ENCODE measurements at places on chromosomes 1 and 21. TPM values are rescaled to one million over a fixed set of nuclear protein-coding genes. Genes with fewer than 3 reads are reported as not detected.

- DNase-seq: peak; percentile 74
These were observed 23.1 kb upstream of the RAP1A start for GRCh38 chr1:111596499-111596898.

GRCh38 chr1:7026169-7026568 lies 240.9 kb downstream of the CAMTA1 start:
- no peak for DNase-seq

Gene ZSWIM5
- 1.1 TPM for total RNA-seq

DNA sequence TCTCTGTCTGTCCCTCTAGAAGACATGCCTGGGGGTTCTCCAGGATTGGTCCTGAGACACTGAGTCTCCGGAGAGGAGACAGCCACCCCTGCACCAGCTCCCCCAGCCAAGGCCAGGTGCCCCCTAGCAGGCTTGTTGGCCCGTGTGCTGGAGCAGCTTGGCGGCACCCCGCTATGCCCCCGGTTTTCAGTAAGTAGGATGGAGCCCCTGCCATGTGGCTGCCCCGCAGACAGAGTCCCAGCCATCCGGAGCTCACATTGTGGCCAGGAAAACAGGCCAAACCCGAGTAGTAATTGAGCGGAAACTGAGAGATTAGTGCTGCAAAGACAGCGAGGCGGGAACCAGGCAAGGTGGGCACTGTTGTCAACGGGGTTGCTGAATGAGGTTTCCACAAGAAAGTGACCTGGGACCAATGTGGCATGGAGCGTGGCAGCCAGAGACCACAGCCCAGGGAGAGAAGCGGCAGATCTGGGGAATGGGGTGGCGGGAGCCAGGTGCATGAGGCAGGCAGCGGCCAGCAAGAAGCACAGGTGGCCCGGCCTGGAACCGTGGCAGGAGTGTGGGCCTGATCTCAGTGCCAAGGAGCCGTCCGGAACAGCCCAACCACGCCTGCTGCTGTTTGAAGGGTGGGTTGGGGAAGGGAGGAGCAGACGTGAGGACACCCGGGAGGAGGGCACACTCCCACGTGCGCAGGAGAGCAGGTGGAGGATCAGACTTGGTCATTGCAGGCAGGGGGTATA lies 137.4 kb upstream of the VAMP3 start:
- no peak for DNase-seq

GRCh38 chr1:29415156-29415830 lies 179.0 kb downstream of the PTPRU start:
- no peak for DNase-seq

Gene TMEM51
- total RNA-seq: not detected

Gene MANEAL
- 1.9 TPM for total RNA-seq

- DNase-seq: no peak
These were observed 68.5 kb upstream of the SDC3 start for GRCh38 chr1:30977105-30977504.

- no peak for DNase-seq
These were observed 60.7 kb downstream of the HSF2BP start for GRCh38 chr21:43598416-43599120.

Gene NID1
- 0.29 TPM for total RNA-seq

- no peak for DNase-seq
These were observed 7.4 kb upstream of the ATP2B4 start for GRCh38 chr1:203619091-203619780.

DNA sequence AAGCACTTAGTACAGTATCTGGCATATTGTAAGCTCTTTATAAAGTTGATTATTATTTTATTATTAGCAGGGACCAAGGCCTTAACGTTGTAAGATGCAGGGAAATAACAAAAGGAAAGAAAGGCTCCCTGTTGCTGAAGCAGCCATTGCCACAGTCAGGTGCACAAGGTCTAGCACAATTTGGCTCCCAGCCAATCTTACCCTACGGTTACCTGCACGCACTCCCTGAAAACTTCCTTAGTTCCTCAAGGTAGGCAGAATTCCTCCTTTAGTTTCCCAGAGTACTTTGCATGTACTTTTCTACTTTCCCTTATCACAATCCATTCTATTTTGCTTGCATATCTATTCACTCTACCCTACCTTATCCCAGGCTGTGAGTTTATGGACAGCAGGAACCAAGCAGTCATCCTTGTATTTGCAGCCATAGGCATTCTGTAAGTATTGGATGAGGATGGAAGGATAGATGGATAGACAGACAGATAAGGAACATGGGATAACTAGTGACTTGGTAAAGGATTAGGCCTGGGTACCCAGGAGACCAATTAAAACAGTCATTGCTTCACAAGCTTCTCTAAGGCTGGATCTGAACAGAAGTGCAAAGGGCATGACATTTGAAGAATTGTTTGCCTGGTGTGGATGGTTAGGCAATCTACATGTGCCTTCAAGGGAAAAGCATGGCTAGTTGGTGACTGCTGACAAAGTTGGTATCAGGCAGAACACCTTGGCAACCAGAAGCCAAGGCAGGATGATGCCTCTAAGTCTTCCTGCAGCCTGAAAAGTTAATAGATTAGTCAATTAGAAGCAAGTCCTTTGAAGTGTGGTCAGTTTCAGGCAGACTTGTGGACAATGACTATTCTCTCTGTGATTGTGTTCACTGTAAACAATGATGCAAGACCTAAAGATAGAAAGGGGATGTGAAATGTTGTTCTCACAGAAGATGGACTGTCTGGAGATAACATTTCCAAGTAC lies 20.8 kb upstream of the JAK1 start:
- DNase-seq: no peak

DNA sequence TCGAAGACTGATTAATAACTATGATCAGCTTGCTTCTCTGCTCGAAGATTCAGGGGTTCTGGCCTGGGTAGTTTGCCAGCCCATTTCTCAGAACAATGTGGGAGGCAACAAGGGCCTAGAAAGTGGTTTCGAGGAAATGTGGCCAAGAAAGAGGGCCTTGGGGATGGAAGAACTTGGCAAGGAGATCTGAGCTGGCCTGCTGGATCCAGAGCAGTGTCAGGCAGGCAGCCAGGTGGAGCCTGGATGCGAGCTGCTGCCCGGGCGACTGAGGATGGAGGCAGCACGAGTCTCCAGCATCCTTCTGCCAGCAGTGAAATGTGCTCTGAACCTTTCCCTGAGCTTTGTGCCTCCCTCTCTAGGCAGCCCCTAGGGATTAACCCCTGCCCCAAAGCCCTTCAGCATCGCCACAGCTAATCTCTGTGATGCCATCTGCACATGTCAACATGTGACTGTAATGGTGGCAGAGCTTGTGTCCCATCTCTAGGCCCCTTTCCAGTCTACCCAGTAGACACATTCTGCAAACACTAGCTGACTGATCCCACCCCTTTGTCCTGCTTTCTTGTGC lies 61.0 kb upstream of the NEK2 start:
- no peak for DNase-seq

DNA sequence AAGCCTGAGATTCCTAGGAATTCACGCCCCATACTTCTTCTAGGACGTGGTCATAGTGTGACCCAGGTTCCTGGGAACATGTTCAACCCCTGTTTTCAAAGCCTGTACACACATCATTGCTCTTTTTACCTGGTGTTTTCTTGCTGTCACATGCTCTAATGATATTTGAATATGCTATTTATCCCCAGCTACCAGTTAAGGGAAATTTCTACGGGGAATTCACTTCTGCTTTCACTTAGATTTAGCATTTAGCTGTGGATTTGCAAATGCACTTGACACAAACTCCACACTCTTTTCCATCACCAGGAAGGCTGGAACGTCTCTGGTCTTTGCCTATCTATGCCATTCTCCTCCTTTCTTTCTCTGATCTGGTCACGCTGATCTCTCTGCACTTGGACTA lies 11.3 kb upstream of the SAMSN1 start:
- DNase-seq: no peak

- DNase-seq: no peak
These were observed 44.3 kb downstream of the DISP3 start for GRCh38 chr1:11523261-11523660.

DNA sequence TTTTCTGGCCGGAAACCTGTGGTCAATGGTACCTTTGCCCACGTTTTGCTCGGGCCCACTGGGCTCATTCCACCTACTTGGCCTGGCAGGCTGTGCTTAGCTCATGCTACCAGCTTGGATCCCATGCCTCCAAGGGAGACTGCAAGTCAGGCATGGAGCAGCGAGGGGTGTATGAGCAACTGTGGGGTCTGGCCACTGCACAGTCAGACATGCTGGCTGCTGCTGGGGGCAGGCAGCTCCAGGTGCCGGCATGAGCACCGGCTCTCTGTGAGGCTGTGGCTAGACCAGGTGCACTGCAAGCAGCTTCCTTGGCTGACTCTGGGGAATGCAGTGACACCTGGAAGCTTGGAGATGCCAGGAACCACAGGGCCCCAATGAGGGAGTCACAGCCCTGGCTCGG lies 161.1 kb upstream of the DUSP10 start:
- DNase-seq: no peak

- no peak for DNase-seq
These were observed 186.0 kb downstream of the DYRK1A start for GRCh38 chr21:37552496-37553029.

DNA sequence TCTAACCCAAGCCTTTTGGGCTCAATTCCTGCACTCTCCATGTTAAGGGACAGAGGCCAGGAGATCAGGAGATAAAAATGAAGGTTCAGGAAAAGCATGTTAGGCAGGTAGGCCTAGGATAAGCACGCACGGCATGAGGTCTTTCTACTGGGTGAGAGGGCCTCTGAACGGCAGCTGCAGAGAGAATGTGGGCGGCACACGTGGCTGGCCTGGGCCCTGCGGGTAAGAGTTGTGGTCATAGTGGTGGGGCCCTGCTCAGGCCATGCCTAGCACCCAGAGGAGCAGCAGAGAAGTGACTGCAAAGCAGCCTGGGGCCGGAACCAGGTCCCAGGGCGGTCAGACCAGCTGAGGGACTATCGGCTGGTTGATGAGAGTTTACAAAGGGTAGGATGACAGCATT lies 7.5 kb upstream of the FOXO6 start:
- DNase-seq: no peak

Gene ZBTB48
- 39.2 TPM for total RNA-seq

- DNase-seq: no peak
These were observed 9.0 kb downstream of the CFAP298 start for GRCh38 chr21:32603131-32603530.

- no peak for DNase-seq
These were observed 67.6 kb downstream of the PLPP3 start for GRCh38 chr1:56511766-56512165.

DNA sequence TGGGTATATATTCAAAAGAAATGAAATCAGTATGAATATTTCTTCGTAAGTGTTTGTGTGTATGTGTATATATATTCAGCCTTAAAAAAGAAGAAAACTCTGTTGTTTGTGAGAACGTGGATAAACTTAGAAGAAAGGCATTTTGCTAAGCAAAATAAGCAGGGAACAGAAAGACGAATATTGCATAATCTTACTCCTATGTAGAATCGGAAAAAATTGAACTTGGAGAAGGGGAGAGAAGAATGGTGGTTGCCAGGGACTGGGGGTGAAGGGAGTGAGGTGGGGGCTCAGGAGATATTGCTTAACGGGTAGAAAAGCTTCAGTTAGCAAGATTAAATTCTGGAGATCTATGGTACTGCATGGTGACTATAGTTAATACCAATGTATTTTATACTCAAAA lies 40.3 kb upstream of the NEK7 start:
- DNase-seq: no peak

DNA sequence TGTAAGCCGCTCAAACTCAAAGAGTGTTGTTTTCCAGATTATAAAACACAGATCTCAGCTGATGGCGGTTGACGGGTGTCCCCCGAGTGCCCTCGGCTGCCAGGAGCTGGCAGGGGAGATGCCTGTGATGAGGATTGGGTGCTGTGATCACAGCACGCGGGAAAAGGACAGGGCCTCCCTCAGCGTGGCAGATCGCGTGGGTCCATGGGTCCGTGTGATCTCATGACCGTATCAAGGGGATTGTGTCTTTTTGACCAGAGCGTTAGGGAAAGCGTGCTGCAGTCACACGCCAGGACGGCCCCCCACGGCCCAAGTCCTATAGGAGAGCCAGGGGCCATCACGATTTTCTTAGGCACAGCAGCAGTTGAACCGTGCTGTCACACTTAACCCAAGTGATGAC lies 51.9 kb downstream of the PDE9A start:
- DNase-seq: no peak

GRCh38 chr1:216827251-216827650 lies 104.0 kb upstream of the ESRRG start:
- DNase-seq: no peak

Gene BGLAP
- 6.8 TPM for total RNA-seq

GRCh38 chr1:34366875-34367624 lies 190.3 kb downstream of the C1orf94 start:
- DNase-seq: no peak

Gene FHAD1
- total RNA-seq: 0.49 TPM

DNA sequence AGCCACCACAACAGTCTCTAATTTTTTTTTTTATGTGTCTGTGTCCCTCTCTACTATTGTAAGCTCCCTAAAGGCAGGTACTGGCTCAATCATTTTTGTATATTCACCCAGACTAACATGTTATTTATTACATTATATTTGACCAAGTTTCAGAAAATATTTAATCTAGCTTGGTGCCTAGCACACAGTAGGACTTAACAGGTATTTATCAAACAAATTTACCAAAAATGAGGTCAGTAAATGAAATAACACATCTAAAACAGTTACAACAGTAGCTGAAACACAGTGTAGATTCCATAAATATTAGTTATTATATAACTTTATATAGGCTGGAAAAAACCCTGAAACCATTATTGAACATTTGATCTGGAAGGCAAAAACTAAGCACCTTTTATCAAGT lies 2.7 kb downstream of the NRDC start:
- no peak for DNase-seq

- DNase-seq: no peak
These were observed 72.1 kb downstream of the UCK2 start for GRCh38 chr1:165899461-165899941.

DNA sequence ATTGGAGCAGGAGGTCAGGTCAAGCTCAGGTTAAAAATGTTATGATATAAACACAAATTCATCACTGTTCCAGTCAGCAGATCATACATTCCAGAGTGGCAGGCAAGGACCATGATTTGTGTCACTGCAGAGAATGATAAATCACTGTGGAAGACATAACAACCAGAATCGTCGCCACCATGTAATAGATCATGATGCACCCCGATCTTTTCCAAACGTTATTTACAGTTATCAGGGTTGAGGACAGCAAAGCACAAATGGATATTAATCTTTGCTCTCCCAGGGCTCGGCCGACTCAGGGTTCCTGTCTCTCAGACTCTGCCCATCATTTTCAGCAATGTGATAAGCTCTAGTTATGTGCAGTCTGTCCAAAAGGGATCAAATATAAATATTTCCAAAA lies 122.7 kb downstream of the ZBTB18 start:
- no peak for DNase-seq

- DNase-seq: no peak
These were observed at the start of the genes LEPR and LEPROT for GRCh38 chr1:65420590-65421350. Gene LEPR (plus strand): TSS chr1:65420668. CDS start chr1:65565566, 144,898 bp downstream. Gene LEPROT (plus strand): TSS chr1:65420668. CDS start chr1:65420725, 57 bp downstream.

GRCh38 chr1:197799271-197799670 lies 24.0 kb upstream of the DENND1B start:
- no peak for DNase-seq

DNA sequence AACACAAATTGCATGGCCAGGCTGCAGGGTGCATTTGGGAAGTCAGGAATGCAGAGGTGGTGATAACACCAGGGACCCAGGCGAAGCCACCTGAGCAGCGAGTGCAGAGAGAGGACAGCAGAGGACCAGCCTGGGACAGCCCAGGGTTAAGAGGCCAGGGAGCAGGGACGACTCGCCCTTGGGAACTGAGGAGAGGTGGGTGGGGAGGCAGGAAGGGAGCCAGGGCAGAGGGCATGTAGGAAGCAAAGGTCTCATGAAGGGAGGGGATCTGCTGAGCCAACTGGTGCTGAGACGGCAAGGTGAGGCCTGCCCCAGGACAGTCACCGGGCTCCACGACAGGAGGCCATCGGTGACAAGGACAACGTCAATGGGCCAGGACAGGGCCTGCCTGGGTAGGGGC lies 16.4 kb downstream of the KIF17 start:
- DNase-seq: no peak

GRCh38 chr21:29304597-29304996 lies 5.9 kb downstream of the BACH1 start:
- no peak for DNase-seq
